Activated gamma-delta T cell treated with anti-CD3 and anti-CD28 coated beads, Interleukin-2, amount 50 U/mL, for 16 hours (primary cell): ENCODE measurements at places on chromosomes 5 and 9.

- no peak for DNase-seq
Measured at GRCh38 chr5:72035831-72036230, 71.4 kb upstream of the MAP1B start.

GRCh38 chr9:131346559-131346958 is 47.3 kb upstream of the PRRC2B start:
- DNase-seq: no peak

DNA sequence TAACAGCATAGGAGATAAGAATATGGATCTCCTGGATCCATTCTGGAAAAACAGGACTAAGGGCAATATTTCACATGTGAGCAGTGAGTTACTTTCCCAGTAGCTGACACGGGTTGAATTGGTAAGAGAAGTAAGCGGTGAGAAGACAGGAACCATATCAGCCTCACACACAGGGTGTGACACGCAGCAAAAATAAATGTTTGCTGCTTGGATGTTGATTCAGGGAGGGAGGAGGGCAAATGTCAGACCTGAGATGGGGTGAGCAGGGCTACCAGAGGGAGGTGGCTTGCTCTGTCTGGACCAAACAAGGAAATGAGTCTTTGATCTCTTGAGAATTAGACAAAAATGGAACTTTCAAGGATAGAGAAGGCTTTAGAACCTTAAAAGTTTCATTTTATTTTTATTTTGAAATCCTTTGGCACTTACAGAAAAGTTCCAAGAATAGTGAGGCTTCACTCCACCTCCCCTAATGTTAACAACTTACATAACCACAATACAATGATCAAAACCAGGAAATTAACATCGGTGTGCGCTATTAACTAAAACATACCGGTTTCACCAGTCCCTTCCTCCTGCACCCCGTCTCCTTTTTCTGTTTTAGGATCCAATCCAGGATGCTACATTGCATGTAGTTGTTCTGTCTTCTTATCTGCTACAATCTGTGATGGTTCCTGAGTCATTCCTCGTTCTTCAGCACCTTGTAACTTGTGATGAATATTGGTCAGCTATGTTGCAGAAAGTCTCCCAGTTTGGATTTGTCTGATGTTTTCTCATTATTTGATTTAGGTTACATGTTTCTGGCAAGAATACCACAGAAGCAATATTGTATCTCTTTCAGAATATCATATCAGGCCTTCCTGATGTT is 20.5 kb upstream of the ARHGEF28 start:
- no peak for DNase-seq

GRCh38 chr9:132631685-132632084 is 38.1 kb downstream of the DDX31 start:
- no peak for DNase-seq

DNA sequence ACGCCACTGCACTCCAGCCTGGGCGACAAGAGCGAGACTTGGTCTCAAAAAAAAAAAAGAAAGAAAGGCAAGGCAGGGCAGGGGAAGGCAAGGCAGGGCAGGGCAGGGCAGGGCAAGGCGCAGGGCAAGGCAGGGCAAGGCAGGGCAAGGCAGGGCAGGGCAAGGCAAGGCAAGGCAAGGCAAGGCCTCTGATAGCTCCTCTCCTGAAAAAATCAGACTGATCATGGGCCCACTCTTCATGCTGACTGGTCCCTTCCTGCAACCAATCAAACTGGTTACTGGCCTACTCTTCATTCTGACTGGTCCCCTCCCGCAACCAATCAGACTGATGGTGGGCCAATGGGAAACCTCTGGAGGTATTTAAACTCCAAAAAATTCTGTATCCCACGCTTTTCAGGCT is 3.4 kb upstream of the ZBTB5 start:
- no peak for DNase-seq

DNA sequence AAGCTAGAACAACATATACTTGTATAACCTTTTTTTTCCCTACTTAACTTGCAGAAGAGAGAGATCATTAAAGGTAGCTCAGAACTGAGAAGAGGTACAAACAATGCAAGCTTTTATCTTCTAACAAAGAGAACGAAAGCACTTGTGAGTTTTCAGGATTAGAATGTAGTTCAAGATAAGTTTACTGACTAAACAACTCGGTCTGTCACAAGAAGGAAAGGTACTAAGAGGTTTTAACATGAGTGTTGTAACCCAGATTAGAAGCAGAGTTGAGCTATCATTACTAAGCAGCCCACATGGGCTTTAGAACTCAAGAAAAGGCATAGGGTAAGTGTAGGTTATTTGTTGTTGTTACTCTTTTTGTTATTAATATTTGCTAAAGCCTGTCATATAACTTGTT is 25.2 kb downstream of the GIN1 start:
- no peak for DNase-seq

- no peak for DNase-seq
Measured at GRCh38 chr9:95605101-95605500, 88.3 kb upstream of the PTCH1 start.

DNA sequence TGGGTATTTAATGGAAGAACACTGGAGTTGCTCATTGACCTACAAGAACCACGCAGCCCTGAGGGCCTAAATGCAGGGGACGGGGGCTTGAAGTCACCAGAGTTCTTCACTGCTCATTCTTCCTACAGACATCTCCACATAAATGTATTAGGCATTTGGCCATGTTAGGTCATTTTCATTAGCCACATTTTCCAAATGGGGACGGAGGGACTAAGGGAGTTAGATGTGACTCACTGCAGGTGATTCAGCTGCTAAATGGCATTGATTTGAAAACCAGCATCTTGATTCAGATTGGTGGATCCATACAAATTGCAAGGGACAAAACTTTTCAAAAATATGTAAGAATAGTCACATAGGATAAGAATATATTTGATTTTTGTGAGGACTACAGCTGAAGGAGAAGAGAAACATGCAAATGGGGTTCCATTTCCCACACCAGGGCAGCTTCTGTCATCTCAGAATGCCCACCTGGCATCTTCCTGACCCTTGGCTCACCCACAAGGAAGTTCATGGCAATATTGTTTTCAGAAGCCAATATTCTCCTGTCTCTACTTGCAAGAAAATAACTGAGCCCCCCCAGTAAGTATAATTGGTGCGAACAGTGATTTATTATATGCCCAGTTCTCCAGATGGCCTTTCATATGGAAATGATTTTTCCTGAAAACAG is 264.8 kb downstream of the DOCK8 start:
- no peak for DNase-seq

DNA sequence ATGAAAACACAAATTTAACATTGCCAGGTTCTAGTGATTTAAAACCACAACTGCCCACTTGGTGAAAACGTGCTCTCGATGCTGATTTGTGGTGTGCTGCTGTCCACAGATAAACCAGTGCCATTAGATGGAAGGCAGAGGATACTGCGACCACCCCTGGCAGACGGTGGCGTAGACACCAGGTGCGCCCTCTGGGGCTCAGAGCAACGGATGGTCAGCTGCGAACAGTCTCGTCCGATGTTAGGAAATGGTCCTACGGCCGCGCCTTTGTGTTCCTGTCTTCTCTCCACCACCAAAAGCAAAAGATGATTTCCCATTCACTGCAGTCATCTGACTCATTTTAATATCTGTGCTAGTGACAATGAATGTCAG is 43.2 kb downstream of the UBE2QL1 start:
- no peak for DNase-seq

- no peak for DNase-seq
Measured at GRCh38 chr9:94872891-94873511, 146.5 kb downstream of the AOPEP start.

DNA sequence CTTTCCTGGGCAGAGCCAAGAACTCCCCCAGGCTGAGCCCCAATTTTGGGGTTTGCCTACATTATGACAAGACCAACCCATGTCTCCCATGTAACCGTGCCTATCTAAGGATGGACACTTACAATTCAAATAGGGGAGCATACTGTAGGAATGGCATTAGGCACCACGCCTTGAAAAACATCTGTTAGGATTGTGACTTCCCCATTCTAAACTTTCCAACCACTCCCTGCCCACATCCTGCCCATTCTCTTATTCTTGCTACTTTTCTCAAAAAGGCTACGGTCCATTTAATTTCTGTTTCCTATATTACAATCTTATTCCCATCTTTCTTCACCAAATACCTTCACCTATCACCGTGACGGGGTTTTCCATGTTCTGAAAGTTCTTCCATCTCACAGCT is 99.2 kb downstream of the LPAR1 start:
- no peak for DNase-seq

DNA sequence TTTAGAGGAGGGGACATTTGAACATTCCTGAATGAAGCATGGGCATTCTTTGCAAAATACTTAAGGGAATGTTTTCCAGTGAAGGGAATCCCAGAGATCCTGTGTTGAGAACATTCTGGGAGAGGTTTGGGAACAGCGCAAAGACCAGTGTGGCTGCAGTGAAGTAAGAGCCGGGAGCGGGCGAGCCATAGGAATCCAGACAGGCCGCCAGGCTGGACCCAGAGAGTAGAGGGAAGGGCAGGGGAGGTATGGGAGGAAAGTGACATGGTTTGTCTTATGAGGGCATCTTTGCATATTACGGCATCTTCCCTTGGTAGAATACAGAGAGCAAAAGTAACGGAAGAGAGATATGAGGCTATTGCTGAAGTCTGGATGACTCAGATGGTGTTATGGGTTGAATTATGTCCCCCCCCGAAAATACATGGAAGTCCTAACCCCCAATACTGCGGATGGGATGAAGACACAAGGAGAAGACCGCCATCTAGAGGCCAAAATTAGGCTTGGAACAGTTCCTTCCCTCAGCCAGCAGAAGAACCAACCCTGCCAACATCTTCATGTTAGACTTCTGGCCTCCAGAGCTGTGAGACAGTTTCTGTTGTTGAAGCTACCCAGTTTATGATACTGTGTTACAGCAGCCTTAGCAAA is 268.2 kb downstream of the MAST4 start:
- DNase-seq: no peak

DNA sequence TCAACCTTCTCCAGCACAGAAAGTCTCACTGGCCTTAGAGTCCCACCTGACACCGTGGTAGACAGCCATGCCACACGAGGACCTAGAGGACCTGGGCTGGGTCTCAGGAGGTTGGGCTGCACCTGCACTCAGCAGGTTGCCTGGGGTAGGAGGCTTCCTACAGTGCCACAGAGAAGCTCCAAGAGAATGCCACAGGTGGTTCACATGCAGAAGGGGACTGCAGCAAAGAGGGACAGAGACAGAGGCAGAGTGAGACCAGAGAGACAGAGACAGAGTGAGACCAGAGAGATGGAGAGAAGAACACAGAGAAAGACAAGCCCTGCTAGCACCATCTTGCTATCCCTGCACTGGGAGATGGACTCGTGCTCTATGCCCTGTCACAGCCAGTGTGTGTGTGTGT is 5.7 kb downstream of the CAMK2A start:
- DNase-seq: no peak

DNA sequence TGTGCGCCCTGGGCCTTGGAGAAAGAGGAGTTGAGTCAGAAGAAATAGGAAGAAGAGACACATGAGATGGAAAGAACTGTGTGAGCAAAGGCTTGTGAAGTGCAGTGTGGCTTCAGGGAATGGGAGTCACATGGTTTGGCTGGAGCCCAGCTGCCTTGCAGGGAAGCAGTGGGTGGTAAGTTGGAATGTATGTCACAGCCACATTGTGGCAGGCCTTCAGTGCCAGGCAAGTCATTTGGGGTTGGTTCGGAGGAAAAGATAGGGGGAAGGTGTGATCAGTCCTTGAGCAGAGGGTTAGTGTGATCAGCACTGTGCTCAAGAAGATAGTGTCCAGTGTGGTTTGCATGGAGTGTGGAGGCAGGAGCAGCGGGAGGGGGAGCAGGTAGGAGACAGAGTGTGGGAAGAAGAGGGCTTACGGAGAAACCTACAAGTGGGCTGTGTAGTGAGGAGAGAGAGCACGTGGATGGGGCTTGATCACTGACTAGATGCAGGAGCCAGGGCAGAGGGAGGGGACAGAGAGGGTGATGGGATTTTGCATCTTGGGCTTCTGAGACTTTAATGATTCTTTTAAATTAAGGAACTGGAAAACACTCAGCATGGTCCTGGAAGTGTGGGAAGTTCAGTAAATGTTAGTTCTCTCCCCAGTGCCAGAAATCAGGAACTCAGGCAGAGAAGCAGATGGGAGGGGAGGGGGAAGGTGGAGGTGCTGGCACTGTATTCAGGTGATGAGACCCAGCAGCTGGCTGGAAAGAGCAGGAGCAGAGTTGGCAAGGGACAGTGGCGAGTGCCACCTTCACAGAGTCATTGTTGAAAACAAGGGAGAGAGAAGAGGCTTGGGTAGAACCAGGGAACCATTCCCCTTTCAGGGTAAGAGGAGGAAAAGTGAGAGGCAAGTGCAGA is 46.6 kb downstream of the ARHGAP26 start:
- DNase-seq: no peak

GRCh38 chr5:6961123-6961522 is 247.9 kb downstream of the TENT4A start:
- no peak for DNase-seq

DNA sequence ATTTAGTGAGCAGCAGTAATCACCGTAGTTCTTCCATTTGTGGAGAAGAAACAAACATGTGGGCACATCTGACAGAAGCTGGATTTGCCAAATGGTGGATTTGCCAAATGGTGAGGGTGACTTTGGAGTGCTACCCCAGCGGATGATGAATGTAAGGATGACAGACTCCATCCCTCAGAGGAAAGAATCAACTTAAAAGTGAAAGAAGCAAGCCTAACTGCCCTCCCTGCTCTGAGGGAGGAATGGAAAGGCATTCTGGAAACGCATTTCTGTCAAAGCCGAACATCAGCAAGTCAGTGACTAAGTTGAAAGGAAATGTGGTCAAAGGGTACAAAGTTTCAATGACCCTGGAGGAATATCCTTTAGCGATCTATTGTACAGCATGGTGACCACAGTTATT is 143.5 kb downstream of the GPBP1 start:
- DNase-seq: no peak

DNA sequence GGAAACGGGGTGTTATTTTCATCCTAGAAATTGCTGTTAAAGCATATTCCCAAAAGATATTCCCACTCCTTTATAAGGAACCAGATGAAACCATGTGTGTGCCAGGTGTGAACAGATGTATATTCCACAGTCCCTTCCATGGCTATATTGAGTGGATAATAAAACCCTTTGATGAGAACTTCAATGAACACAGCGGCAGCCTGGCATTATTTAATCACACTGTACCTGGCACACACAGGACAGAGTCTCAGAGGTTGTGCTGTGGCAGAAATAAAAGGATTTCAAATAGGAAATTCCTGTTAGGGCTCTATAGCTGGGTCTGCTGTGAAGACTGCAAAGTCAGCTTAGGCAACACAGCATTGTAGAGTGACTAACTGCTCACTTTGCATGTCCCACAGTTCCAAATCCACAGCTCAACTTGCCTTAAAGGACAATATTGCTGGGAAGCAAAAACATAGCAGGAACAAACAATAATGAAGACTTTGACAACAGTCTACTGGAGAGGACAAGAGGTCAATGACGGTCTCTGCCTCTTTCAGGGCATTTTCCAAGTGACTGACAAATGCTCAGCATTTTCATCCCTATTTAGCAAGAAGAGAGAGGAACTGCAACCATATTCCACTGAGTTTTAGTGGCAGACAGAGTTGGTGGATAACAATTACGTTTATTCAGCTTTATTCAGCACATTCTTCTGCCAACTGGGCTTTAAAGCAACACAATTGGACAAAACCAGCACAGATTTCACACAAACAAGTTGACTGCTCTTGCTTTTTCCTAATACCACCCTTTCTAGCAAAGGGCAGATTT is 255.7 kb upstream of the RGMB start:
- no peak for DNase-seq
